ENCODE measurements at places on chromosomes 4 and X.

DNA sequence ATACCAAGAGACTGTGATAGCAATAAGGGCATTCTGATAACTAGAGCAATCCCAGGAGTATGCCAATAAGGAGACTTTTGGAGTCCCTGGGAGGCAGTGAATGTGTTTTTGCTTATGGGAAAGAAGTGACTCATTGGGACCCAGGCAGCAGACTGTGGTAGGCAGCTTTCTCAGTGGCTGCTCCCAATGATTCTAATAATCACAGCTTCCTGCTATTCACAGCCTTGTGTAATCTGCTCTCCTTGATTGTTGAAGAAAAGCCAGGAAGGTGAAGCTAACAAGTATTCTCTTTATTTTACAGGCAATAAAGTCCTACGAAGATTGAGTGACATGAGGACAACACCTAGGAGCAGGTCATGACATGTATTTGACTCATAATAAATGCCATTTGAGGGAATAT, 70.3 kb upstream of the DDX60 start:
- DNase-seq, result no peak

DNA sequence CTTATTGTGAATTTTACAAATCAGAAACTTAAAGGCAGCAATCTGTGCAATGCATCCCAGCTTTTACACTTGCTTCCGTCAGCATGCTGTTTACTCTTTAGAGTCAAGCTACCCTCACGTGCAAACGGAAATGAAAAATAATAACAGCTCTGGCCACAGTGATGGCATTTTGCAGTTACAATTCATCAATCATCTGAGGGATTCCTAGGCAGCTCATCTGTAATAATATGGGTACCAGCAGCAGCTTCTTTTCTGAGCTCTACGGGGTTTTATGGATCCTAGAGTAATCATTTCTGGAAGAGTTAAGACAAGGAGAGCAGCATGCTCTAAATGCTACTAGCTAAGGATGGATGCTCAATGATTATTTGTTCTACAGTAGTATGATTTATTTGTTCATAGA, 313.6 kb downstream of the AFF2 start:
- DNase-seq, result no peak

DNA sequence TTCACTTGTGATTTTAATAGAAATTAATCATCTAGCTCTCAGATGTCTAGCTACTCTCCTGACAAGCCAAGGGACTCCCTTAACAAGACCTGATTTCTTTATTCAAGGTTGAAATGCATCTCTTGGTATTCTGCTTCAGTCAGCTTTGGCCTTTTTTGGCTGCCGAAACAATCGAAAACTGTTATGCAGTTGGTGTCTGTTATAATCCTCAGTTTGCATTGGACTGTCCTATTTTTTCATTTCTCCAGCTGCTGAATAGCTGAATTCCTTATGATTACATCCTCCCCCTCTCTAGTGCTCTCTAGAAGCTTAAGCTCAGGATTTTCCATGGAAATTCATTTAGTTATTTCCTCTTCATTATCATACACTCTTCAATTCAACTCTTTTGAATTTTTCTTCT, 177.2 kb downstream of the TRIML1 start:
- DNase-seq, result no peak

DNA sequence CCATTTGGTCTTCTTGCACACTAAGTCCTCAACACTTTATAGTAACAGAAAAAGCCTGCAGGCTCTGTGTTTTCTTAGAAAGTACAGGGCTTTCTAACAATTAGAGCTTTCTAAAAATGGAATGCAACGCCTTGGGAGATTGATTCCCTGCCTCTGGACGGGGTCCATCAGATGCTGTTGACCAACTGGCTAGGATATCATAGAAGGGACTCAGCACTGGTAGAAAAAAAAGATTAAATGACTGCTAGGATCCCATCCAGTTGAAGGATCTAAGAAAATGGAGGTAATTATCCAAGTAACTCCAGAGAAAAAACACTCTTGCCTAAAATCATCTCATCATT, 39.5 kb downstream of the USP46 start:
- DNase-seq, result no peak

GRCh38 chr4:128285085-128285997, 2.3 kb downstream of the PGRMC2 start:
- DNase-seq, result no peak

DNA sequence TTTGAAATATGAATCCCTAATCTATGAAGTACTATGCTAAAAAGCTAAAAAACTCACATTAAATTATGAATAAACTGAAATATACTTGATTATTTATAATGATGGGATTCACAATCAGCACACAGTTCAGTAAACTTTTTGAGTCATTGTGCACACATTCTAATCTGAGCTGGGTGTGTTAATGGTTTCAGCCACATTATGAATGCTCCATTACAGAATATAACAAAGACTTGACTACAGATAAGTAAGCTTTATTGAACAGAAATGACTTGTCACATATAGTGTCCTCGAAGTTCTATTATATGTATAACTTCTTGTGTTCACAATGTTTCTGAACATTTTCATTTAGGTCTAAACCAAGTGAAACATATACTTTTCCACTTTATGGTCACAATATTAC, 1649.9 kb upstream of the IGFBP7 start:
- no peak for DNase-seq

DNA sequence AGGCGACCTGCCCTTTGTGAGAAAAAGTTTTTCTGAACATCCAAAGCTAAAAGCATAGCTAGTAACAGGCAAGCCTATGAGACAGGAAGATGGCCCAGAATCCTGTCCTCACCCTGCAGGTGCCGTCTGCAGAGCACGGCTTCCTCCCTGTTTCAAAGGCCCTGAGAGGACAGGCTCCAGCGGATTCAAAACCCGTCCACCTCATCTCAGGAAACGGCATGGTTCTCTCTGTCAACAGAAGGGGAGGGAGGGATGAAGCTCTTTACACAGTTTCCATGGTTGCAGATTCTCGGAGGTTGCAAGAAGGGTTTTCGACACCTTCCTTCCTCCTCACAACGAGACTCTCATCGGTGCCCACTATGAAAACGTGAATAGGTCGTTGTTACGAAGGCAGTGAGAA, 8.3 kb downstream of the PPP2R3B start:
- DNase-seq, result no peak

GRCh38 chr4:31803526-31804195, 1083.5 kb downstream of the PCDH7 start:
- DNase-seq, result no peak

DNA sequence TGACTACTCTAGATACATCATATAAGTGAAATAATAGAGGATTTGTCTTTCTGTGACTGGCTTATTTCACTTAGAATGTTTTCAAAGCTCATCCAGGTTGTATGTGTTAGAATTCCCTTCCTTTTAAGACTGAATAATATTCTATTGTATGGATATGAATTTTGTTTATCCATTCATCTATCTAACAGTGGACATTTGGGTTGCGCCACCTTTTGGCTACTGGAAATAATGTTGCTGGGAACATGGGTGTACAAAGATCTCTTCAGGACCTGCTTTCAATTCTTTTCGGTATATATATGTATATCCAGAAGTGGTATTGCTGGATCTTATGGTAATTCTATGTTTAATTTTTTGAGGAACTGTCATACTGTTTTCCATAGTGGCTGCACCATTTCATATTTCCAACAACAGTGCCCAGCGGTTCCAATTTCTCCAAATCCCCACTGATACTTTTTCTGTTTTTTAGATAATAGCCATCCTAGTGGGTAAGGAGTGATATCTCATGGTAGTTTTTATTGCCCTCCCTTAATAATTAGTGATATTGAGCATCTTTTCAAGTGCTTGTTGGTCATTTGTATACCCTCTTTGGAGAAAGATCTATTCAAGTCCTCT, 3.4 kb upstream of the SCD5 start:
- no peak for DNase-seq

- DNase-seq, result peak; percentile 19
Measured at GRCh38 chr4:180557348-180557747, 1685.9 kb upstream of the TENM3 start.

DNA sequence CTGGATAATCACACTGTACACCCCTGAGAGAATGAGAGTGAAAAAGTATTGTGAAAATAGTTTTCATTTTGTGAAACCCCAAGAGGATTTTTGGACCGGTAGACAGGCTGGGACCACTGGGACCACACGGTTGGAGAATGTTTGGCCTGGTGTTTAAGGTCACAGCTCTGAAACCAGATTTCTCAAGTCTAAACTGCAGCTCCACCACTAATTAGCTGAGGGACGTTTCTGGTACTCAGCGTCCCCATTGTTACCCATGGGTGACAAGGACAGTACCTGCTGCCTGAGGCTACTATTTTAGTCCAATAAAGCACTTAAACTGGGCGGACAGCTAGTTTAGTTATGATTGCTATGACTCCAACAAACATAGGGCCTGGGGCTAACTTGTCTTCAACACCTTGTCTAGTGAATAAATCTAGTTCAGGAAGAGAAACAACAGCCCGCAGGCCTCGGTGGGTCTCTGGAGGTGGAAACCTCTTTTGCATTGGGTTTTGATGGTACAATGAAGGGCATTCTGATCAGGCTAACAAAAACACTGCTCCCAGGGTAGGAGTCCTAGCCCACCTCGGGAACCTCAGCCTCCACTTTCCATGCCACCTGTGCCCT, 509 bp upstream of the USP11 start:
- no peak for DNase-seq

DNA sequence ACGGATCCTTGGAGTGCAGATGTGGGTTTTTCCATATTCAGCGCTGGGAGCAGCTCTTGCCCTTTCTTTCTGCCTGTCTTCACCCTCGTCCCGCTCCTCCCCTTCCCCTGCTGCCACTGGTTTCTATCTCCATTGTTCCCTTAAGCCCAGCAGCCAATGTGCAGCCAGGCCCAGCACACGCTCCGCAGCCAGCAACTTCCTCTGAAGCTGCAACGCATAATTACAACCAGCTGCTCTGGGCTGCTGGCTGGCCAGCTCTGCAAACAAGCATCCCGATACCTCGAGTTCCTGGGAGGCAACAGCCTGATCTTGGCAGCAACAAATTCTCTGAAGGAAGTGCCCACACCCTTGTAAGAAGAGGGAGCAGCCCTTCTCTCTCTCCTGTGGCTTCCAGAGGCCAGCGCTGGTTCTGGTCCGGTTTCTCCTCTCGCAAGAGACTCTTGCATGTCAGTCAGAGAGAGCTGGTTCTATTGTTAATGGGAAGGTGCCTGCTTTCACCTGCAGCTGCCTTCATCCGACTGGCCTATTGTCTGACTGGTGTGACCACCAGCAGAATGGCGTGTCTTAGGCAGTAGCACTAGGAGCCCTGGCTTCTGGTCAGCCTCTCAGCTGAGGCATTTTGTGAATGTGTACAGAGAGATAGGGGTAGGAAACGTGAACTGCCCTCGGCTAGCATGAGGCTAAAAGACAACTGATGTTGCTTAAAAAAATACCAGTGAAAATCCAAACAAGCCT, 83.8 kb upstream of the MAML3 start:
- peak; percentile 94 for DNase-seq

DNA sequence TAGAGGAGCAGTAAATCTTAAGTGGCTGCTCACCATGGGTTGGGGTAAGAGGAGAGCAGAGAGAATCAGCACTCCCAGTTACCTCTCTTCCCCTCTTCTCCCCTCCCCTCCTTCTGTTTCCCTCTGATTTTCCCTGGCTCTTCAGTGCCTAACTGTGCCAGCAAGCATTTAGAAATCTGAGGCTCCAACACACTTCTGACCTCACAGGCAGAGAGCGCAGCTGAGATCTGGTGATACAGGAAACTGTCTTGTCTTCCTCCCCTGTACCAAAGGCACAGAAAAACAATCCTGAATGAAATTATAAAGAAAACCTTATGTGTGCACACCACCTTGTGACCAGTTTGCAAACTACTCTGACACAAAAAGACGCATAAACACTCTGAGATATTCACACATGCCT, 82.4 kb upstream of the SMIM10 start:
- peak; percentile 6 for DNase-seq

DNA sequence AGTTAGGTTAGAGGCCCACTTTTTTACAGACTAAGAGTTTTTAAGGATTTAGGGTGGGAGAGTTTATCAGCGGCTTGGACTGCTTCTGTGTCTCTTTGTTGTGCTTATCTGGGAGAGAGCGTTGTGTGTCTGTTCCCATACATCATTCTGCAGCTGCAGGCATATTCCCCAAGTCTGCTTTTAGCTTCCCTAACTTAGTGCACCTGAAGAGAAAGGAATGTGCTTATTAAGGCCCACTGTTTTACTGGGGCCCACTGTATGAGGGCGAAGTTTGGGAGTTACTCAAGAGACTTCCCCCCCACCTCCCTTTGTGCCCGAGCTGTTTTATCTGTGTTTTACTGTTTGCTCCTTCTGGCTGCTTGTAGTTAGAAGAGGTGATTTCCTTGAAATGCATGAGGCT, 31.9 kb downstream of the ART3 start:
- DNase-seq, result no peak

Data from mesendoderm (in vitro differentiated cells).